ENCODE measurements at places on chromosomes 4 and X. TPM values are rescaled to one million over a fixed set of nuclear protein-coding genes. Genes with fewer than 3 reads are reported as not detected.

GRCh38 chr4:7414046-7414445 lies 20.7 kb downstream of the PSAPL1 start:
- H3K4me3 ChIP-seq, result no peak overlapping the region
- H3K27me3 ChIP-seq, result no peaks in the 10 kb centered on the region

GRCh38 chr4:169115897-169116254 lies 105.8 kb upstream of the CBR4 start:
- H3K4me1 ChIP-seq, result peaks cover 25% of the 10 kb centered on the region
- H3K36me3 ChIP-seq, result no peaks in the 10 kb centered on the region
- no peak overlapping the region for H3K4me3 ChIP-seq
- H3K27me3 ChIP-seq, result no peaks in the 10 kb centered on the region

GRCh38 chr4:94537921-94538628 lies 86.3 kb downstream of the PDLIM5 start:
- H3K27ac ChIP-seq, result no peak overlapping the region
- no peaks in the 10 kb centered on the region for H3K36me3 ChIP-seq
- H3K4me1 ChIP-seq, result peaks cover 55% of the 10 kb centered on the region
- no peak overlapping the region for H3K4me3 ChIP-seq

GRCh38 chr4:7377223-7377865 lies 57.4 kb downstream of the PSAPL1 start:
- no peaks in the 10 kb centered on the region for H3K4me1 ChIP-seq
- no peak overlapping the region for H3K4me3 ChIP-seq
- H3K27me3 ChIP-seq, result no peaks in the 10 kb centered on the region
- H3K36me3 ChIP-seq, result no peaks in the 10 kb centered on the region

- no peak overlapping the region for H3K4me3 ChIP-seq
- no peak for DNase-seq
- H3K27me3 ChIP-seq, result no peaks in the 10 kb centered on the region
- H3K4me1 ChIP-seq, result no peaks in the 10 kb centered on the region
- H3K27ac ChIP-seq, result no peak overlapping the region
Measured at GRCh38 chrX:53316860-53317237, 35.5 kb upstream of the IQSEC2 start.

GRCh38 chr4:147307896-147308674 lies 172.8 kb upstream of the EDNRA start:
- no peaks in the 10 kb centered on the region for H3K4me1 ChIP-seq
- no peaks in the 10 kb centered on the region for H3K27me3 ChIP-seq
- DNase-seq, result no peak
- no peaks in the 10 kb centered on the region for H3K36me3 ChIP-seq

Gene FGB
- not detected for total RNA-seq

Gene ASIC5
- total RNA-seq, result not detected
